Cardiac muscle cell (in vitro differentiated cells and primary cell): ENCODE measurements at places on chromosomes 3 and 15. TPM values are rescaled to one million over a fixed set of nuclear protein-coding genes. Genes with fewer than 3 reads are reported as not detected.

- no peaks in the 10 kb centered on the region for H3K27me3 ChIP-seq
- no peaks in the 10 kb centered on the region for H3K36me3 ChIP-seq
- H3K27ac ChIP-seq: no peak overlapping the region
- DNase-seq: no peak
- no peaks in the 10 kb centered on the region for H3K4me1 ChIP-seq
- no peak overlapping the region for H3K4me3 ChIP-seq
Measured at GRCh38 chr3:153210660-153211059, 48.6 kb downstream of the RAP2B start.

GRCh38 chr3:42656680-42657610 is 3.4 kb downstream of the ZBTB47 start:
- peaks cover 10% of the 10 kb centered on the region for H3K4me1 ChIP-seq
- H3K27me3 ChIP-seq: no peaks in the 10 kb centered on the region
- H3K36me3 ChIP-seq: peaks cover 4% of the 10 kb centered on the region
- H3K4me3 ChIP-seq: no peak overlapping the region
- no peak for DNase-seq

DNA sequence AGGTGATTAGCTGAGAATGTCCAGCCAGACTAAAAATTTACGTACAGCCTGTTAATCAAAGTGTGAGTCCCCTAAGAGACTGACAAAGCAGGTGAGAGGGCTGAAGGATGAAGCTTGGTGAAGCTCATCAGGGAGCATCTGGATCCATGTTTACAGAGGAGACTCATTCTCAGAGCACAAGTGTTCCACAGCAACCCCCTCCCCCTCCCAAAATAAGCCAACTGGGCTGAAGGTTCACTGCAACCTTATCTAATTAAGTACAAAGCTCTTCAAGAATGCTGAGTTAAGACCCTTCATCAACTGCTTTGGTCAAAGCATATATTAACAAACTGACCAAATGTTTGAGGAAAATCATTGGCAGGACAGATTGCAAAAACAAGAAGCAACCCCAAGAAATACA is 262.6 kb upstream of the ZNF385D start:
- no peaks in the 10 kb centered on the region for H3K4me1 ChIP-seq
- no peak overlapping the region for H3K4me3 ChIP-seq
- no peaks in the 10 kb centered on the region for H3K36me3 ChIP-seq

GRCh38 chr15:54519577-54519976 is 541.3 kb downstream of the UNC13C start:
- no peak overlapping the region for H3K4me3 ChIP-seq
- no peak overlapping the region for H3K27ac ChIP-seq
- H3K4me1 ChIP-seq: peaks cover 5% of the 10 kb centered on the region
- H3K36me3 ChIP-seq: no peaks in the 10 kb centered on the region
- H3K27me3 ChIP-seq: no peaks in the 10 kb centered on the region

DNA sequence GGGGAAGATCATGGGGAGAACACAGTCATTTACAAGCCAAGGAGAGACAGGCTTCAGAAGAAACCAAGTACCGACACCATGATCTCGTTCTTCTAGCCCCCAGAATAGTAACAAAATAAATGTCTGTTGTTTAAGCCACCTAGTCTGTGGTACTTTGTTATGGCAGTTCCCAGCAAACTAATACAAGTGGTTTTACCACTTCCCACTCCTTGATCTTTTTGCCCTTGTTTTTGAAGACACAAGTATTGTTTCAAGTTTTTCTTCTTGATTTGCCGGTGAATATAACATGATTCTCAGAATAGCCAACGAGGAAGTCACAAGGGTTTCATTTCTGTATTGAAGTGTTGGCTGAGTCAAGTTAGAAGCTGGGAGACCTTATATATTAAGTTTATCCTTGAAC is 220.3 kb downstream of the SOX2 start:
- no peak for DNase-seq
- H3K27me3 ChIP-seq: no peaks in the 10 kb centered on the region
- no peak overlapping the region for H3K27ac ChIP-seq
- H3K36me3 ChIP-seq: no peaks in the 10 kb centered on the region
- H3K4me3 ChIP-seq: no peak overlapping the region
- peaks cover 4% of the 10 kb centered on the region for H3K4me1 ChIP-seq

CPN2 gene
- 0.36 and 0.56 TPM in 2 replicates for total RNA-seq
